Testis (tissue), 5 donors: ENCODE measurements at places on chromosomes 11 and 22. TPM values are rescaled to one million over a fixed set of nuclear protein-coding genes. Genes with fewer than 3 reads are reported as not detected.

DNA sequence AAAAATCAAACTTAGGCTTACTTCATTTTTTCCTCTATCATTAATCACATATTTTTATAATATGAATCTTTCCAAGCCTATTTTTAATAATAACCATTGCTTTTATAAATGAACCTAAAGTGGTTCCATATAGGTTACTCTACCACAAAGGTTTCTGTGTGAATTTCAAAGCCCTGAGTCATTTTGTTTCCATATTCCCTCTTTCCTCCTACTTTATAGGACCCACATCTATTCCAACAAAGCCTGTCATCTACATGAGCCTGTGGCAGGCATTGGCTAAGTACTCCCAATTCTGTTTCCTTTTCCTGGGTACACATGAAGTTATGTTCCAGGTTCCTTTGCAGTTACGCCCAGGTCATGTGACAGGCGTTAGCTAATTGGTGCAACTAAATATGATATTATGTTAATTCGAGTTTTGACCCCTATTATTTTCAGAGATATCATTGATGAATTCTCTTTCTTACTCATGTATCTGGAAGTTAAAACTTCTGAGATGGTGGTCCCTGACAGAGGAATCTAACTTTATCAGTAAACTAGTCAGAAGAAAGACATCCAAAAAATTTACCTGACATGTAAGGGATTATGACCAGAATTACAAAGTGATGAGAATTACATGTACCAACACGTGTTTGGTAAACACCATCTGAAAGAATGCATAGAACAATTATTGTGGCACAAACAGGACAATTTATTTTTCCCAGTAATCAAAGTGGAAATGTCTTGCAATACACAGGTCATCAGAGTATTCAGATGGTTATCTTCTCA, 1264.0 kb upstream of the CNTN5 start:
- no peaks in the 10 kb centered on the region for H3K4me1 ChIP-seq
- H3K27me3 ChIP-seq: no peaks in the 10 kb centered on the region
- H3K27ac ChIP-seq: no peak overlapping the region
- no peak for DNase-seq

DNA sequence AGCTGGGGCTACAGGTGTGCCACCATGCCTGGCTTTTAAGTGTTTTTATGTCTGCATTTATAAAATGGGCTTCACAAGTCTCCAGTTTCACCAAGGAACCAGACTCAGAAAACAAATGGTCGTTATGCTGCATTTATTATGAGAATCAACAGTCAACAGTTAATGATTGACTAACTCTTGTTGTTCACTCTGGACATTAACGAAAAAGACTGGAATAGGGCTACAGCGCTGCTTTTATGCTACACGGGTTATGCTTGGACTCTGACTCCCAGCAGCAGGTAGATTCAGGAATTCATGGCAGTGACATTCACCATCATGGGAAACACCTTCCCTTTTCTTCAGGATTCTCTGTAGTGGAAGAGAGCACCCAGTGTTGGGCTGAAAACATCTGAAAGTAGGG, 44.4 kb upstream of the CHKA start:
- no peaks in the 10 kb centered on the region for H3K36me3 ChIP-seq
- no peak for DNase-seq
- H3K27ac ChIP-seq: no peak overlapping the region
- no peaks in the 10 kb centered on the region for H3K27me3 ChIP-seq
- H3K4me3 ChIP-seq: no peak overlapping the region

GRCh38 chr11:49432242-49432848, 223.9 kb upstream of the FOLH1 start:
- no peaks in the 10 kb centered on the region for H3K4me1 ChIP-seq
- H3K4me3 ChIP-seq: no peak overlapping the region
- no peak overlapping the region for H3K27ac ChIP-seq
- no peaks in the 10 kb centered on the region for H3K36me3 ChIP-seq

- no peaks in the 10 kb centered on the region for H3K36me3 ChIP-seq
- H3K27ac ChIP-seq: no peak overlapping the region
- no peak for DNase-seq
Observed at GRCh38 chr11:22539821-22540256, 85.8 kb downstream of the FANCF start.

Gene DERL3
- 14.9 TPM for total RNA-seq

Gene ELMOD1
- 11.1 TPM for total RNA-seq
